ENCODE measurements at places on chromosomes 3 and 15. TPM values are rescaled to one million over a fixed set of nuclear protein-coding genes. Genes with fewer than 3 reads are reported as not detected.

PEX11A gene
- total RNA-seq, result 46.1 TPM

C3orf20 gene
- total RNA-seq, result 0.15 TPM

GABRG3 gene
- not detected for total RNA-seq

FGF12 gene
- total RNA-seq, result 0.44 TPM

TM4SF4 gene
- total RNA-seq, result not detected

RTF1 gene
- 33.1 TPM for total RNA-seq

NANOGP8 gene
- total RNA-seq, result 1.3 TPM

POPDC2 gene
- 6.9 TPM for total RNA-seq

C3orf22 gene
- total RNA-seq, result not detected

A4GNT gene
- not detected for total RNA-seq

SCAANT1 gene
- total RNA-seq, result not detected

GABRB3 gene
- total RNA-seq, result 0.98 TPM

KLHL40 gene
- not detected for total RNA-seq

Data from breast epithelium (tissue), 4 donors.